ENCODE measurements at places on chromosomes 6 and 20.

GRCh38 chr6:126180585-126180984, 159.3 kb upstream of the CENPW start:
- DNase-seq: no peak

- DNase-seq: peak; percentile 41
Measured at GRCh38 chr20:49785852-49786175, 26.8 kb upstream of the SLC9A8 start.

DNA sequence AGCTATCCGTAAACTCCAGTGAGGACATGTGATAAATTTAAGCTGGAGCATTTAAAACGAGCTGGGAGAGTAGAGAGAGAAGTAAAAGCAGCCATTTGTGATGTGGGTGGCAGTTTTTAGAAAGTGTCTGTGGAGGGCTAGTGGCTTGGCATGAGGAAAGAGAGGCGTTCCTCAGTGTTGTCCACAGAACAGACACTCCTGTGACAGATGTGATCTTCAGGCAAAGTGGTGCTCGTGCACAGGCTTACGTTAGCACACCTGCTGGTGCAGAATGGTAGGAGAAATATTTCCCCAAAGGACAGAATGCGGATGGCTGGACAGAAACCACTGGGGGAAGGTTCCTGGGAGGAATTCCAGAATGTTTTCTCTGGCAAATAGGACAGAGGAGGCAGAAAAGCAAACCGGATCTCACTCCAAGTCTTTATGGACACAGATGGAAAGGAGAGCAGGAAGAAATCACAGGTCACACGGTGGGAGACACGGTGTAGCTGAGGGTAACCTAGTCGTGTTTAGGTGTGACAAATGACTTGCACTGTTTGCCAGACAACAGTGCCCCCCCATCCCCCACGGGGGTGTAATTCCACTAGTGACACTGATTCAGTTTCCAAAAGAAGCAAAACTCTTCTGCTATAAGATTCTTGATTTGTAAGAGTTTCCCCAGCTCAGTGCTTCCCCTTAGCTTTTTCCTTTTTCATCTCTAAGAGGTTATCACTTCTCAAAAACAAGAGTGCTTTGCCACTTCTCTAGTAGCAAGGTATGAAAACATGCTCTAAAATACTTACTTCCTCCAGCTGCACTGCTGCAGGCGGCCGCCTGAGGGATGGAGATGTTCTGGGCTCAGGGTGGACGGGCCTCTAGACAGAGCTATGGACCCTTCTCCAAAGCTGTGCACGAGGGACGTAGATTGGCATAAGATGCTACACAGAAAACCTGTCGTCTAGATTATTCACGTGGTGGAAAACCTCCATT, 293.2 kb downstream of the QKI start:
- no peak for DNase-seq

- no peak for DNase-seq
Measured at GRCh38 chr6:7542065-7542873, 798 bp downstream of the DSP start.

DNA sequence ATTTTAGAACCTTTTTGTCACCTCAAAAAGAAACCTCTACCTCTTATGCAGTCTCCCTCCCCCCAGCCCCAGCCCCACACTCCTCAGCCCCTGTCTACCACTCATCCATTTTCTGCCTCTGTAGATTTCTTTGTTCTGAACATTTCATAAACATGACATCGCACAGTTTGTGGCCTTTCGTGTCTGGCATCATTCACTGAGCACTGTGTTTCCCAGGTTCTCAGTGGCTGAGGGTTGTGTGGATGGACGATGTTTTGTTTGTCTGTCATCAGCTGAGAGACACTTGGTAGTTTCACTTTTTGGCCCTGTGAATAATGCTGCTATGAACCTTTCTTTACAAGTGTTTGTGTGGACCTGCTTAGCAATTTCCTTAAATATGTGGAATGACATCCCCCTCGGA, 64.5 kb downstream of the FAM120B start:
- no peak for DNase-seq

DNA sequence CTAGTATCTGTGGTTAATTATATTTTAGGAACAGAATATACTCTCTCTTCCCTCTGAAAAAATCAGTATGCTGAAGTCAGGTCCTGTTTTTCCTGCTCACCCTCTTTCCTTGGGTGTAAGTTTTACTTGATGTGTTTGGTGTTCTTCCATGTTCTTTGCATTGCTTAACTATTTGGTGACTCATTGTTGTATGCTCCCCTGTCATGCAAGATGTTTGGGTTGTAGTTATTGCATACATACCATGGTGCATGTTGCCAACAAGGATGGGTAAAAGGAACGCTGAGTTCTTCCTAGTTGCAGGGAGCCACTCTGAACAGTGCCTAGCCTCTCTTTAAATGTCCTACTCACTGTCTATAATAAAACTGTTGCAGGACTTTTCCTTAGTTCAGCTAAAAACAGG, 207.9 kb upstream of the LAMP5 start:
- DNase-seq: no peak

GRCh38 chr6:13872681-13873080, 52.1 kb upstream of the RNF182 start:
- DNase-seq: no peak

- DNase-seq: no peak
Measured at GRCh38 chr20:13638162-13638495, 603 bp downstream of the TASP1 start.
